Thoracic aorta (tissue), 2 donors: ENCODE measurements at places on chromosomes 7 and 10. TPM values are rescaled to one million over a fixed set of nuclear protein-coding genes. Genes with fewer than 3 reads are reported as not detected.
A peak's percentile ranks its signal among the peaks of the same experiment; 100 is the strongest.

GRCh38 chr7:85525676-85526075 lies 338.8 kb upstream of the SEMA3D start:
- no peak overlapping the region for H3K4me3 ChIP-seq
- no peak overlapping the region for H3K27ac ChIP-seq
- no peaks in the 10 kb centered on the region for H3K4me1 ChIP-seq
- no peak for DNase-seq

DNA sequence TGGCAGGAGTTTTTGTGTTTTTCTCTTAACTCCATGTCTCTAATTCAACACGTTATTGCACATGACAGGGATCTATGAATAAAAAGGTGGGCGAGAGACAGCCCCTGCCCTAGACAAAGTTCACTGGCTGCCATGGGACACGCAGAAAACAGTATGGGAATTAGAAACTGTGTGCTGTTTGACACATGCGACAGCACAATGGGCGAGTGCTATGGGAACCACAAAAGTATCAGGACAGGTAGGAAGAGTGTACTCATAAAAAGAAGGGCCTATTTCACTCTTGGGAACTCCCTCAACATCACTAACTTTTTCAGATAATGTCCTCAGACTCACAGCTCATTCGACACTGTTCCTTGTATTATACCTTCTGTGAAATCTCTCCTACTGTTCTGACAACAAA lies 45.7 kb downstream of the MINDY3 start:
- H3K4me3 ChIP-seq: no peak overlapping the region
- no peak for DNase-seq
- no peaks in the 10 kb centered on the region for H3K36me3 ChIP-seq
- H3K27ac ChIP-seq: peak overlapping the region; percentile 54

DNA sequence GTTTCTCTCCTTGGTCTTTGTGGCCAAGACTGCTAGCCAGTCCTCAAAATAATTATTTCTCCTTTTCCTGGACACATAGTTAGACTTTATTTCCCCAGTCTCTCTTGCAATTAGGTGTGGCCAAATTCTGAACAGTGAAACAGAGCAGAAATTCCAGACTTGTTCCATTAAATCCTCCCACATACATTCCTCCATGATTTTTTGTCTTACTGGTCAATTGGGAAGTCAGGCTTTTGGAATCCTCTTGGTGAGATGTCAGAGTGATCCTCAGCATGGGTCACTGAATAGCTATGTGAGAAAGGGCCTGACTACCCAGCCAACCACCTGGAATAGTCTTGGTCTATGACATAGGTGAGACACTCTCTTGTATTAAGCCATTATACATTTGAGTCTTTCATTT lies 164.2 kb downstream of the DGKI start:
- no peaks in the 10 kb centered on the region for H3K36me3 ChIP-seq
- no peaks in the 10 kb centered on the region for H3K27me3 ChIP-seq
- H3K4me1 ChIP-seq: no peaks in the 10 kb centered on the region
- DNase-seq: no peak

DNA sequence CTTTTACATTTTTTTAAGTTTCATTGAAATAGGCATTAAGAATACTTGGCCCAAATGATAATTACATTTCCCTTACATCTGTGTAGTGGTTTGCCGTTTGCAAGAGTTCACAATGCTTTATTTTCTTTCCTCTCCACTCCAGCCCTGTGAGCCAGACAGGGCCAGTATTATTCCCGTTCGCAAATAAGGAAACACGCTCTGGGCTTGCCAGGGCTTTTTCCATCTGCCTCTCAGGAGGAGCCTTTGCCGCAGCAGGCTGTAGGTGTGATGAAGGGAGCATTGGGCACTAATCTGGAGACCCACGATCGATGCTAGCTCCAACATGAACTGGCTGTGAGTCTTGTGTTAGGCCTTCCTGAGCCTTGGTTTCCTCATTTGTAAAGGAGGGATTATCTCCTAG lies 154.4 kb downstream of the GALNT17 start:
- H3K27me3 ChIP-seq: no peaks in the 10 kb centered on the region
- DNase-seq: no peak
- H3K4me1 ChIP-seq: peaks cover 24% of the 10 kb centered on the region
- no peaks in the 10 kb centered on the region for H3K36me3 ChIP-seq
- H3K4me3 ChIP-seq: peak overlapping the region; percentile 51

DNA sequence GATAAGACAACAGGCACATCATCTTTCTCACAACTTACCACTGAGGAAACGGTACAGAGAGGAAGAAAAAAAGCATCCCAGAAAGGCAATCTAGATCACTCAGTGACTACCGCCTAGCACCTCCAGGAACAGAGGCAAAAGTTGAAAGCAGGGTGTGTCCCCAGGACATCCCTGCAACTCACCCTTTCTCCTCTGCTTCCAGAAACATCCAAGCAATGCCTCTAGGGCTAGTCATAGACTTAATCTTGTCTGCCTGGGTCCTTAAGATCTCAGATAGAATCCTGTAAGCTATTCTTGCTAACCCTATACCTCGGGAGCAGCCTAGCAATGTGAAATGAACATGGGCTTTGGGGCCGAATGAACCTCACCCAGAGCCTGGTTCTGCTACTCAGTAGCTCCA lies 18.8 kb upstream of the PDCD4 start:
- peaks cover 6% of the 10 kb centered on the region for H3K4me1 ChIP-seq
- H3K27me3 ChIP-seq: no peaks in the 10 kb centered on the region
- no peaks in the 10 kb centered on the region for H3K36me3 ChIP-seq
- H3K4me3 ChIP-seq: no peak overlapping the region

DNA sequence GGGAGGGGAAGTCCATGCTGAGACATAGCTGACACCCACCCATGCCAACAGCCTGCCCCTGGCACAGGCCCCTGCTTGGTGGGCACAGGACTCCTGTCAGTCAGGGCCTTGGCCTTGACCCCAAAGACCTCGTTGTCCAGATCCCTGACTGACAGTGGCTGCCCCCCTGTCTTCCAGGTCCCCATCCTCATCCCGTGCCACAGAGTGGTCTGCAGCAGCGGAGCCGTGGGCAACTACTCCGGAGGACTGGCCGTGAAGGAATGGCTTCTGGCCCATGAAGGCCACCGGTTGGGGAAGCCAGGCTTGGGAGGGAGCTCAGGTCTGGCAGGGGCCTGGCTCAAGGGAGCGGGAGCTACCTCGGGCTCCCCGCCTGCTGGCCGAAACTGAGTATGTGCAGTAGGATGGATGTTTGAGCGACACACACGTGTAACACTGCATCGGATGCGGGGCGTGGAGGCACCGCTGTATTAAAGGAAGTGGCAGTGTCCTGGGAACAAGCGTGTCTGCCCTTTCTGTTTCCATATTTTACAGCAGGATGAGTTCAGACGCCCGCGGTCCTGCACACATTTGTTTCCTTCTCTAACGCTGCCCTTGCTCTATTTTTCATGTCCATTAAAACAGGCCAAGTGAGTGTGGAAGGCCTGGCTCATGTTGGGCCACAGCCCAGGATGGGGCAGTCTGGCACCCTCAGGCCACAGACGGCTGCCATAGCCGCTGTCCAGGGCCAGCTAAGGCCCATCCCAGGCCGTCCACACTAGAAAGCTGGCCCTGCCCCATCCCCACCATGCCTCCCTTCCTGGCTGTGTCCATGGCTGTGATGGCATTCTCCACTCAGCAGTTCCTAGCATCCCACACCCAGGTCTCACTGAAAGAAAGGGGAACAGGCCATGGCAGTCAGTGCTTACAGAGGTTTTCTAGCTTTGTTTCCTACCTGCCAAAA lies 197.2 kb downstream of the EBF3 start:
- H3K4me1 ChIP-seq: no peaks in the 10 kb centered on the region
- no peak for DNase-seq
- H3K27ac ChIP-seq: no peak overlapping the region
- H3K36me3 ChIP-seq: no peaks in the 10 kb centered on the region

- H3K27me3 ChIP-seq: no peaks in the 10 kb centered on the region
- H3K27ac ChIP-seq: no peak overlapping the region
- no peak for DNase-seq
These were observed 53.4 kb upstream of the FHIP2A start for GRCh38 chr10:114767986-114768821.

- H3K4me3 ChIP-seq: no peak overlapping the region
- no peak overlapping the region for H3K27ac ChIP-seq
- no peaks in the 10 kb centered on the region for H3K4me1 ChIP-seq
These were observed 58.0 kb upstream of the IL6 start for GRCh38 chr7:22668971-22669401.

GRCh38 chr10:83605783-83606630 lies 533.3 kb upstream of the GHITM start:
- no peak overlapping the region for H3K4me3 ChIP-seq
- H3K27me3 ChIP-seq: no peaks in the 10 kb centered on the region
- no peak for DNase-seq
- no peaks in the 10 kb centered on the region for H3K4me1 ChIP-seq
- no peak overlapping the region for H3K27ac ChIP-seq

DNA sequence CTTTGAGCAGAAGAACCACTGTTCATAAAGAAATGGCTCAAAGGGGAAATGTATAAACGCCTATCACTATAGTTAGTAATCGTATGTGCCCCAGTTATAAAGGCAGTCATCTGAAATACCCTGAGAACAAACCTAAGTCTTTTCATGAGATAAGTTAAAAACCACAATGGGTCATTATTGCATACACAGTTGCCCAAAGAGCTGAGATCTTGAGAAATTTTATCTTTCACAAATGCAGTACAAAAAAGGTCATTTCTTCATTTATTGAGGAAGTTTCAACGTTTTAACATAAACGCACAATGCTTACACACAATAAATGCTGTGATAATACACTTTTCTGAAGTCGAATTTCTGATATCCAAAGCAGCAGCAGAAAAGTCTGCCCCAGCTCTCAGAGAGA lies 114.4 kb downstream of the MICU1 start:
- DNase-seq: no peak
- no peaks in the 10 kb centered on the region for H3K4me1 ChIP-seq

DNA sequence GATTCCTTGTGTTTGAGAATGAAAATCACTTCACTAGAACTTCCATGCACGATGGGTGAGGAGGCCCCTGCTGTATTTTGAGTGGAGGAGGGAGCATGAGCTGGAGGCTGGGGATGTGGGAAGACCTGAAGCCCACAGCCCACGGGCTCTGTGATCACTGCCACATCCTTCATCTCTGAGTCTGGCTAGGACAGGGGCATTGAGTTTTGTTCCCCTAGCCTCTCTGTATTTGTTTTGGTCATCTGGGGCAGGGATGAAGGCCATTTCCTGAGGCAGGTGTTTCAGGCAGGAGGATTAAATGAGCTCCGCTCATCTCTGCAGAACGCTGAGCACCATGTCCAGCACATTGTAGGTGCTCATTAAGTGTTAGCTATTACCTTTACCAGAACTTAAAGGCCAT lies 293.6 kb downstream of the GLRX3 start:
- DNase-seq: no peak
- no peak overlapping the region for H3K4me3 ChIP-seq
- H3K36me3 ChIP-seq: no peaks in the 10 kb centered on the region

DNA sequence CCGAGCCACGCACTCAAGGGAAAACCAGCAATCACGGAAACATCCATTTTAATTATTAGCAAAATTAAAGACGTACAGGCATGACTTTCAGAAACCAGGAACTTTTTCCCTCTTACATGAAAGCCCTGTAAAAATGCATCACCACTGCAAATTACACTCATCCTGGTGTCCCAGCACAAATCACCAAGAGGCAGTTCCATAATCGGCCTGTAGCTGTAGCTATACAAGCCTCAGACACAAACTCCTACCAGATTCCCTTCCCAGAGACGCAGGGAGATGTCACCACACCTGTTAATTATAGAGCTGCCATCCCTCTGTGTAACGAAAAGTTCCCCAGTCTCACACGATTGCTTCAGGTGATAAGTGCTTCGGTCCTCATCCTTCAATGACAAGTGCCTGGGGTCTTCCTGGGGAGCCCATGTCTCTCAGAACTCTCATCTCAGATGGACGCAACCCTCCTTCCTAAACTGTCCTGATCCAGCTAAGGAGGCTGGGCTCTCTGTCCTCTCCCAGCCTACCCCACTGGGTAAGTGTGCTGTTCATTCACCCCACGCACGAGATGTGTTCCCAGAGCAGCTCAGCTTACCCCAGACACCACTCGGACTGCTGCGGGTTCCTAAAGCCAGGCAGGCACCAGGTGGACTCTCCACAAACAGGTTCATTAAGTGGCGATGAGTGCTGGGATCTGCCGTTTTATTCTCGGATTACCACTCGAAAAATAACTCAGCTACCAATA lies 5.9 kb downstream of the FGFR2 start:
- no peaks in the 10 kb centered on the region for H3K4me1 ChIP-seq
- no peaks in the 10 kb centered on the region for H3K36me3 ChIP-seq
- H3K27ac ChIP-seq: no peak overlapping the region

DNA sequence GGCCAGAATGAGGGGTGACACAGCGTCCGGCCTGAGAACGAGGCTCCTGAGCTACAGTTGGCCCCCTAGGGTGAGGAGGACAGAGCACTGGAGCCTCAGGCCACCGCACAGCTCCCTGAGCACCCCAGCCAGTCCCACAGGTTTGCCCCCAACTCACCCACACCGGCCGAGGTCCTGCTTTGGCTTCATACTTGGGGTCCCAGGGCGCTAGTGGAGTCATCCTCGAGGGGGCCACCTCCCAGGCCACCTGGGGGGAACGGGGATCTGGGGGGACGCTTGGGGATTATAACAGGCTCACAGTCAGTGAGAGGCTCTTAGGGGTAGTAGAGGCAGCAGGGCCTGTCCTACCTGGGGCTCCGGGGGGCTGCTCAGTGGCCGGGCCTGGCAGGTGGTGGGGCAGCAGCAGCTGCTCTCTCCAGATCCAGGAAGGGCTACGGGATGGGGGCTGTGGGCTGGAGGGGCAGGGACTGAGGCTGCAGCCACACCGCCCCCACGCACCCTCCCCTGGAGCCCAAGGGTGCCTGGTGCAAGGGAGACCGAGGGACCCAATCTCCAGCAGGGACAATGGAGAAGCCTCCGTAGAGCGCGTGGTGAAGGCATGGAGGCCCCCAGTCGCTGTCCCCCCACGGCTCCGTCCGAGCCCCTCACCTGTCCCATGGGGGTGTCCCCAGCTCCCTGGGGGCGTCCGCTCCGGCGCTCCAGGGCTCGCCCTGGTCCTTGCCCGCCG lies 588 bp downstream of the SAP25 start:
- no peak overlapping the region for H3K4me3 ChIP-seq
- H3K27me3 ChIP-seq: no peaks in the 10 kb centered on the region
- peaks cover 14% of the 10 kb centered on the region for H3K4me1 ChIP-seq
- peaks cover 36% of the 10 kb centered on the region for H3K36me3 ChIP-seq
- DNase-seq: no peak

DNA sequence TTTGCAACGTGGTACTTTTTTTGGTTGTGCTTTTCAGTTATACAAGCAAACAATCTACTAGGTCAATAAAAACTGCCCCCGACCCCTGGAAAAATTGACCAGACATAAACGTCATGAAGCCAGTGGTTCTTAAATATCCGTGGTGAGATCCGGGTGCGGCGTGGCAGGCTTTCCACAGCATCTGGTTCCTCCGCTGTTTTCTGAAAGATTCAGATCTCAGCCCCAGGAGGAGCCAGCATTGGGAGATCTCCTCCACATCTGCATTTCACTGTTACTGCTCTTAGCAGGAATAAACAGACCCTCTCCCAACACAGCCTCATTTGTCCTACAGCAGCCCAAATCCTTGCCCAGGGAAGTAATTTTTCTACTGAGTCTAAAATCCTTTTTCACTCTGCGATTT lies 664.3 kb upstream of the FOXK1 start:
- H3K36me3 ChIP-seq: peaks cover 8% of the 10 kb centered on the region
- no peak for DNase-seq
- no peak overlapping the region for H3K27ac ChIP-seq
- H3K4me3 ChIP-seq: no peak overlapping the region
- H3K27me3 ChIP-seq: no peaks in the 10 kb centered on the region

PLCE1 gene
- total RNA-seq: 28.3 TPM

PMS2 gene
- total RNA-seq: 14.2 TPM

NODAL gene
- total RNA-seq: not detected

PDE6C gene
- total RNA-seq: not detected

KIF20B gene
- 2.0 TPM for total RNA-seq

LRRC17 gene
- 24.6 TPM for total RNA-seq

VIM gene
- total RNA-seq: 5,884 TPM
